ENCODE measurements at places on chromosomes 5 and 9. TPM values are rescaled to one million over a fixed set of nuclear protein-coding genes. Genes with fewer than 3 reads are reported as not detected.

The PROP1 gene
- total RNA-seq, result not detected

The CDKN2B gene
- total RNA-seq, result 1.5 TPM

The TNFSF8 gene
- 0.52 TPM for total RNA-seq

The SOX30 gene
- 0.12 TPM for total RNA-seq

The HRH2 gene
- total RNA-seq, result 52.9 TPM

The C8G gene
- 2.8 TPM for total RNA-seq

The TRAF1 gene
- total RNA-seq, result 1.7 TPM

- DNase-seq, result no peak
These were observed 4.5 kb downstream of the OBP2A start for GRCh38 chr9:135550344-135550918.

- DNase-seq, result no peak
These were observed 38.8 kb downstream of the RASGEF1C start for GRCh38 chr5:180170106-180170809.

DNA sequence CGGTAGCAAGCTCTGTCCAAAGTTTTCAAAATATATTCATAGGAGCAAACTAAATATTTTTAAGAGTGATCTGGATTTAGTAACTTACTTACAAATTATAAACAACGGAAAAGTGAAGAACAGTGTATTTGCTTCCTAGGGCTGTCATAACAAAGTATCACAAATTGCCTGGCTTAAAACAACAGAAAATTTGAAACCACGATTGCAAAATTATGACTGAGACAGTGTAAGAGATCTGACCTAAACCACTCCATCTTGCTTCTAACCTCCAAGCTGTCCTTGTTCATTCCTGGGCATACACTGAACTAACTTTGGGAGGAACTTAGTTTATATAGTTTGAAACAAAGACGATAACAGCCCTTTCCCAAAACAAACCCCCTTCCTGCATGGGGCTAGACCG is 202.0 kb upstream of the CDH6 start:
- DNase-seq, result no peak

DNA sequence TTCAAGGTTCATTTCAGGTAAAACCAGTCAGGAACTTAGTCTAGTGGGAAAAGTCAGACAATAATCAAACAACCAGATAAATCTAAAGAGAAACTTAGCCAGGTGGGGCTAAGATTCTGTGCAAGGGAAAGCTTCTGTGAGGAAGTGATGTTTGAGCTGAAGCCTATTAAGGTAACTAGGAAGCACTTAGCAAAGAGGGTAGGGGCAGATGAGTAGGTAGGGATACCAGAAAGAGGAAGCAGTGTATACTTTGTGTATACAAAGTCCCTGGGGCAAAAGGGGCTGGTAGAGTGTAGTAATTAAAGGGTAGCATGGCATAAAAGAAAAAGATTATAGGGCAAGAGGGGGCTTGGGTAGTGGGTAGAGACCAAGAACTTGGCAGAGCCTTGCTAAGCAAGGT is 3.6 kb upstream of the SPATA24 start:
- DNase-seq, result no peak

DNA sequence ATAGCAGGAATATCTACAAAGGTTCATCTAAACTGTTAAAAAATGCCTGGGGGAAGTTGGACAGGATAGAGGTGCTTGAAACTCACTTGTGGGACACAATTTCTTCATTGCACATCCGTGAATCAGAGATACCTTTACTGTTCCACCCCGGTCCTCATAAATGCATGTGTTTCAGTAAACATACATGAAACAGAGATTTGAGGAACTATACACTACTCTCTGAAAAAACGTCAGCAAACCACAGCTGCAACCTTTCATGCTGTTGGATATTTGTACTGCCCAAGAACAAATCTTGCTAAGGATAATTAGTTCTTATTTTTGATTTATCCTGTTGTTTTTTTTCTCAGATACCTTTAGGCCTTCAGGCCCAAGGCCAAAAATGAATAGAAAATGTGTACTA is 337.3 kb downstream of the KDM4C start:
- no peak for DNase-seq

DNA sequence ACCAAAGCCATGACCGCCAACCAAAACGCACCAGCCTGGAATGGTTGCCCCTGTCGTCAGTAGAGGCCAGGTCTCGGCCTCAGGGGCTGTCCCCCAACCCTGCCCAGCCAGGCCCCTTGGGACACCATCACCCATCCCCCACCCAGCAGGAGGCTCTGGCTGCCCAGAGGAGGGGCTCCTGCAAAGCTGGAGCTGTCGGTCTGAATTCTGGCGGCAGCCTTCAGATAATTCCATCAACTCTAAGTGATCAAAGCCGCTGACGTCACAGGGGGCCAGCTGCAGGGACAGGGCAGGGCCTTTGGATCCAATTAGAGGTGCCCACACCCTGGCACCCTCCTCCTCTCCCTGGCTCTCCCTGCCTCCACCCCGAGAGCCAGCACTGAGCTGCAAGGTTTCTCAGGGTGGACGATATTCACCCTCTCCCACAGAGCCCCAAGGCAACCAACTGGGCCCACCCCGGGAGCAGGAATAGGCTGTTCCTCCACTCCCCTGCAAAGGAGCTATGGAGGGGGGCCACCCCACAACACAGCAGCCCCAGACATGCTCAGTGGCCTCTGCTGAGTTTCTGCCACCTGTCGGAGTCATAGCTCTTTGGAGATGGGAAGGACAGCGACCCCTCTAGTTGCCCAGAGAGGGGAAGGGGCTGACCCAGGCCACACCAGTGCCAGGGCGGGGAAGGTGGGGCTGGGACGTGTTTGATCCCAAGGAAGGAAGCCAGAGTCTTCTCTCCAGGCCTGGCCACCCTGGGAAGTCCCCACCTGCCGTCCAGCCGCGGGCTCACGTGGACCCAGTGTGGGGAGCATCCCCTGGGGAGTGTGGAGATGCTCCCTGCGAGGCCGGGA is 78.4 kb downstream of the NTNG2 start:
- DNase-seq, result no peak

DNA sequence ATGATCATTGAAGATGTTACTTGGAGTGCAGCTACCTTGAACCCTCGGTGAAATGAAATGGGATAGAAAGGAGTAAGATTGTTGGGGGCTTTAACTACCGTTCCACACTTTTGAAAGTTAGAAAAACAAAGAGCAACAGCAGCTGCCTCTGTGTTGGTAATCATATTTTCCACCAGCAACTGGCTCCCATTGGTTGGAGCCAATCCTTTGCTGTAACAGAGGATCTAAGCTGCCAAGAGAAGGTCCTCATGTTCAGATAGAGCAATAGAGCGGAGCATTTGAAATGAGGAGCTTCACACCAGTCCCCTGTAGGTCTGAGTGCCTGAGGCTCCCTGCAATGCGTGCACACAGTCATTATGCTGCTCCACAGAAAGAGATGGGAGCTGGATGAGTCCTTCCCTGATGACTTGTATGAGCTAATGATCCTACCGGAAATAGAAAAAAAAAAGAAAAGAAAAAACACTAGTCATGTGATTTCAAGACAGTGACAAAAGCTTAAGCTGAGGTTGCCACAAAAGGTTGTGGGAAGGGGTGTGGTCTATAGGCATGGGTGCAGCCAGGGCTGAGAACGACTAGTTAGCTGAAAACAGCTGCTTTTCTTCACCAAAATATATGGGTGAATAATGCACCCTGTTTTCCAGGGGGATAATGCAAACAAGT is 300.7 kb downstream of the MLLT3 start:
- no peak for DNase-seq

GRCh38 chr5:36079200-36079781 is 12.6 kb upstream of the UGT3A2 start:
- no peak for DNase-seq

DNA sequence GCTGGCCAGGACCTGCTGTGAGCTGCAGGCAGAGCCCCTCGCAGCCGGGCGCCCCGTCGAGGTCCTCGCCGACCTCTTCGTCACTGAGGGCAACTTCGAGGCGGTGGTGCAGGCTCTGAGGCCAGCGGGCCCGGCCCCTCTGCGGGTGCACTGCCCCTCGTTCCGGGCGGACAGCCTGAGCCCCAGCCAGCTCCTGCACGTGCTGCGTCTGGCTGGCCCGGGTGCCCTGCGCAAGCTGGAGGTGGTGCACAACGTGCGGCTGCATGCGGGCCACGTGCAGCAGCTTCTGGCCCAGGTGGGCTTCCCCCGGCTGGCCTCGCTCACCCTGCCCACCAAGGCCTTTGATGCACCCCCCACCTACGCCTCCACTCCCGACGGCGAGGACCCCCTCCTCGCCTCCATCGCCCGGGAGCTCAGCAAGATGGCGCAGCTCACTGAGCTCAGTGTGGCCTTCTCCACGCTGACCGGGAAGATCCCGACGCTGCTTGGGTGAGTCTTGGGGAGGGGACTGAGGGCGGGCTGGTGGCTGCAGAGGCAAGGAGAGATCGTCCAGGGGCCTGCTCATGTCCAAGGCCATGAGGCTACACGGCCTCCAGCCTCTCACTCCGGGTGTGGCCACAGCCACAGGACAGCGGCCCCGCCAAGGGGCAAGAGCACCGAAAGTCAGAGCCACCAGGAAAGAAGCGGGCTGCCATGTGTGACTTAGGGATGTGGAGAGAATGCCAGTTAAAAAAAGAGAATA is 825 bp downstream of the LRRC14B start:
- no peak for DNase-seq

DNA sequence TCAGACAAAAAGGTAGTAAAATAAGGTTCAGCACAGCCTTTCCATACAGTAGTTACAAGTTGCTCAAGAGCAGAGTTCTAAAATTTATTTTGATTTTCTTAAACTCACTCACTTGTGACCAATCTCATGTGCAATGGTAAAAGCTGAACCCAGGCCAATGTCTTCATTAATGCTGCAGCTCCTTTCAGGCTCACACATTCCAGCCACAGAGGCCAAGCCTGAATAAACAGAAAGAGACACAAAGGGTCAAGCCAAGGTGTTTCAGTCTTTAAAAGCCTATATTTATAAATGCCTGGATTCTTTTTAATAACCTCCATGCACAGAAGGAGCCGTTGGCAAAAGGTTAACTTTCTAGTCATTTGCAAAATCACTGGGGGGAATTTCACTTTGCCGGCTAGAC is 152.5 kb downstream of the ADAMTS6 start:
- no peak for DNase-seq

DNA sequence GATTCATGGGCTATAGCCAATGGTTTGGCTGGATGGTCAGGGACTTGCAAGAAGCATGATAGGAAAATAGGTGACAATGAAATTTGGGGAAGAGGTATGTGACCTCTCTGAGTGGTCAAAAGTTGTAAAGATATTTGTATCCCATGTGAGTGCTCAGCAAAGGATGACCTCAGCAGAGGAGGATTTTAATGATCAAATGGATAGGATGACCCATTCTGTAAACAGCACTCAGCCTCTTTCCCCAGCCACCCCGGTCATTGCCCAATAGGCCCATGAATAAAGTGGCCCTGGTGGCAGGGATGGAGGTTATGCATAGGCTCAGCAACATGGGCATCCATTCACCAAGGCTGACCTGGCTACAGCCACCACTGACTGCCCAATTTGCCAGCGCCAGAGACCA is 138.4 kb upstream of the SPDL1 start:
- no peak for DNase-seq

DNA sequence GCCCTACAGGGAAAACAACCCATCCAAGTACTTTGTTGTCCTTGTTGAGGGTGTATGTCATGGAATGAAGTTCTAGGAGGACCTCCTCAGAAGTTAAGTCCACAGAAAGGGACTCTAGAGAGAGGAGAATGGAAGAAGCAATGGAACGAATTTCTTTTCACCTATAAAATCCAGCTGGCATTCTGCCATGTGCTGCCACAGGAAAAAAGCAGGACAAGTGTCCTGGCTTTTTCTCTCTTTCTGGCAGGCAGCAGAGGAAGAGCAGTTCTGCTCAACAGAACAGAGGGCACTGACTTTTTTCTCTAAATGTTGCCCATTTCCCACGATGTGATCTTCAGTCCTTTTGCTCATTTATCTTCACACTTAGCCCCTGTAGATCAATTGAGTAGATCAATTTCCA is 240.8 kb downstream of the MCTP1 start:
- no peak for DNase-seq

DNA sequence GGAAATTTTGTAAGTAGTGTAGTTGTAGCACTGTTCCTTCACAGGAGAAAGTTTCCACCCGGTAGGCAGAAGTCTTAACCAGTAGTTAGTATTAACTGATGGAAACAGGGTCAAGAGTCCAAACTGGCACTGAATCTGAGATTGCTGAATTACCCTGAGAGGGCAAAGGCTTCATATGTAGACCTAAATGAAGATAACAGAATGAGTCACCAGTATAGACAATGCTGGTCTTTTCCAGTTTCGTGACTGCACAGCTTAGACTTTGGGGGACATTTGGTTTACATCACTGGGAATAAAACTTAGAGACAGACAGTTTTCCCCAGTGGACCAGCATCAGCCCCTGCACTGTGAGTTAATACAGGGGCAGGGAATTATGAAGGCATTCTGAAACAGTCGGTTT is 60.5 kb downstream of the PCSK5 start:
- no peak for DNase-seq

- no peak for DNase-seq
These were observed 243.1 kb downstream of the DENND1A start for GRCh38 chr9:123686829-123687192.

DNA sequence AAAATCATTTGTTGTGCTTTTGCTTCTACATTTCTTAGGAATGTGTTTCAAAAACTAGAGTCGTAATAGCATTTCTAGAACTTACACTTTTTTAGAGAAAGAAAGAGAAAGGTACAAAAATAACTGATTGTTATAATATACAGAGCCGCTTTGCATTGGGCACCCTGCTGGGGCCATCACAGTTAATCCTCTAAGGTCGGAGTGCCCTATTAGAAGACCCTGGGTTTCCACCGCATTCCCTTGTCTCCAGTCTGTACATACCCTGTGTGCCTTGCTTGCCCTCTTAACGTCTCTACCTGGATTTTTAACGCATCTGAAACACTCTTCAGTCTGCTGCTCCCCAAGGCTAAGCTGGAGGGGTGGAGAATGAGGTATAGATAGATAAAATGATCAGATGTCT is 1.3 kb downstream of the MARVELD2 start:
- DNase-seq, result no peak

DNA sequence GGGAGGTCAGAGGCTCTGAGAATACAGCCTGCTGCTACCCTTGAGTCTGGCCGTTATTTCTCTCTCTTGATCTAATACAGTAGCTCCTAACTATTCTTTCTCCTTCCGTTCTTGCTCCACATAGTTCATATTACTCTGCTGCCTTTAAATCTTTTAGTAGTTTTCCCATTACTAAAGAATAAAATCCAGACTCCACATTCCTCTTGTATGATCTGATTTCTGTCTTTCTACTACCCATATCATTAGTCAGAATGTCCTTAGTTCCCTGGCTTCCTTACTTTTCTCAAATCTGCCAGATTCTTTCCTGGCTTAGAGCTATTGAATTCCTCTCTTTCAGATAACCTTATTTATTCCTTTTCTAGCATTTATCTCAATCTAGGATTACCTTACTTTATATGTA is 40.0 kb downstream of the MARCHF6 start:
- DNase-seq, result no peak
